ENCODE measurements at places on chromosomes 6 and 20. TPM values are rescaled to one million over a fixed set of nuclear protein-coding genes. Genes with fewer than 3 reads are reported as not detected.

The CITED2 gene
- 9.8 TPM for total RNA-seq

The PSORS1C2 gene
- not detected for total RNA-seq

The FAM83C gene
- 2.6 TPM for total RNA-seq

The PRL gene
- not detected for total RNA-seq

The PTK7 gene
- 90.3 TPM for total RNA-seq

The SPEF1 gene
- total RNA-seq, result 0.17 TPM

The OPRM1 gene
- not detected for total RNA-seq

The BMP2 gene
- total RNA-seq, result 8.2 TPM

The SYNDIG1 gene
- not detected for total RNA-seq

The PAK5 gene
- total RNA-seq, result not detected

The STMND1 gene
- not detected for total RNA-seq

The TRERF1 gene
- total RNA-seq, result 10.9 TPM

The KCNQ2 gene
- not detected for total RNA-seq

The ELOVL2 gene
- total RNA-seq, result 0.18 TPM

The ENPP1 gene
- total RNA-seq, result 1.6 TPM

The PRSS16 gene
- 3.8 TPM for total RNA-seq

The MEI4 gene
- total RNA-seq, result not detected

The FAM209B gene
- total RNA-seq, result 0.71 TPM

The DNAAF9 gene
- total RNA-seq, result 7.2 TPM

The ADGRG6 gene
- total RNA-seq, result 45.7 TPM

The OOEP gene
- 0.49 TPM for total RNA-seq

The TNF gene
- 10.5 TPM for total RNA-seq

The PSMB1 gene
- total RNA-seq, result 267 TPM

The MKKS gene
- 21.5 TPM for total RNA-seq

The C6orf15 gene
- total RNA-seq, result 0.68 TPM

The POU3F2 gene
- not detected for total RNA-seq

The SPATA2 gene
- total RNA-seq, result 5.6 TPM

The CRISP3 gene
- total RNA-seq, result not detected

The LTB gene
- 0.92 TPM for total RNA-seq

The LKAAEAR1 gene
- not detected for total RNA-seq

The C4A gene
- 1.7 TPM for total RNA-seq
